ENCODE measurements at places on chromosomes 6 and 20.

DNA sequence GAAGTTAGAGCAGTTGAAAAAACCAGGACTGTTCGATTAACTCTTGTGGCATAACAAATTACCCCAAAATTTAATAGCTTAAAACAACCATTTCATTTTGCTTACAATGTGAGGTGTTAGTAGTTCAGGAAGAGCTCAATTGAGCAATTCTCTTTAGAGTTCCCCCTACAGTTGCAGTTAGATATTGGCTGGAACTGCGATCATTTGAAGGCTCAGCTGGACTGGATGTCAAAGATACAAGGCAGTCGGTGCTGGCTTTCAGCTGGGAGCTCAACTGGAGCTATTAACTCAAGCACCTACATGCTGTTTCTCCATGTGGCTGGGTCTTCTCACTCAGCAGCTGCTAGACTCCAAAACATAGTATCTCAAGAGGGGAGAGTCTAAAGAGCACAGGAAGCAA is 96.0 kb upstream of the LOC128125822 start:
- DNase-seq, result no peak

DNA sequence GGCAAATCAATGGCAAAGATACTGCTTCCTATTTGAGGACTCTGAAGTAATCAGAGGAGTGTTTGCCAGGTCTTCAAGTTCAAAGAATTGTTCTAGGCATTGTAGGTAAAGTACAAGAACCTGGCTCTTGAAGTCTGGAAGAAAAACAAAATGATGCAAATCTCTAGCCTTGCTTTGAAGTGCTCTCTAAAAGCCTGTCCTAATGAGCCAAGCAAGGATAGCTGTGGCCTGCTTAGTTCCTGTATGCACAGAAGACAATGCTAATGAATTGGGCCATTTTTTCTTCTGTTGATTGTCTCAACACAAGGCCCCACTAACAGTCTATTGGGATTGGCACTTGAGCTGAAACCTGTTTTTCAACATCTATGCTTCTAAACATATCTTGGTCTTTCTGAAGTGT is 165.0 kb upstream of the POU3F2 start:
- DNase-seq, result no peak

GRCh38 chr6:14466278-14466677 is 348.7 kb downstream of the CD83 start:
- DNase-seq, result no peak

GRCh38 chr6:5979650-5980420 is 26.9 kb downstream of the NRN1 start:
- DNase-seq, result no peak

DNA sequence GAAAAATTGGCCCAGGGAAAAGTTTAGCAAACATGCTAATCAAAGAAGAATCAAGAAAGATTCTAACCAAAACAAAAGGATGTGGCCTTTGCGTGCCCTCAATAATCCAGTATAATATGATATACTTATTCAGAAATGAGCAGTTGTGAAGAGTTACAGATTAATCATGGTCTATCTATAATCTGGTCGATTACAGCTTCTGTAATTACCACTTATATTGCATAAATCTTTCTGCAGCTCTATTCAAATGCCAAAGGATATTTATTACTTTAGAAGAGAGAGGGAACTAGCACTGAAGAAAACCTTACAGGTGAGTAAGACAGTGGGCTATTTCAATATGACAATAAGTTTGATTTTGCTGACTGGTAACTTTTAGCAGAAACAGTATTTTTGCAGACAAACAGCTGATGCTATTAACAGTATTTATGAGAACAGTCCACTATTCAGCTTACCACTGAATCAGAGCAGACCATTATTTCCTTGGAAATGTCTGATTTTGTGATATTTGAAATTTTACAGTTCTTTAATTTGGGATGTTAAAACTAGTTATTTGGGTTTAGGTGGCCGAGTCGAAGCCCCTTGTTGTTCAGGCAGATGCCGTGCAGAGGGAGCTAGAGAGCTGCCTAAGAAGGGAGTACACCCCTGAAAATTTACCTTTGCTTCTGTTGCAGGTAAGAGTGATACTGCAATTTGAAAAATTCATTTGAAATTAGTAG is 92.2 kb downstream of the CEP57L1 start:
- peak; percentile 63 for DNase-seq

DNA sequence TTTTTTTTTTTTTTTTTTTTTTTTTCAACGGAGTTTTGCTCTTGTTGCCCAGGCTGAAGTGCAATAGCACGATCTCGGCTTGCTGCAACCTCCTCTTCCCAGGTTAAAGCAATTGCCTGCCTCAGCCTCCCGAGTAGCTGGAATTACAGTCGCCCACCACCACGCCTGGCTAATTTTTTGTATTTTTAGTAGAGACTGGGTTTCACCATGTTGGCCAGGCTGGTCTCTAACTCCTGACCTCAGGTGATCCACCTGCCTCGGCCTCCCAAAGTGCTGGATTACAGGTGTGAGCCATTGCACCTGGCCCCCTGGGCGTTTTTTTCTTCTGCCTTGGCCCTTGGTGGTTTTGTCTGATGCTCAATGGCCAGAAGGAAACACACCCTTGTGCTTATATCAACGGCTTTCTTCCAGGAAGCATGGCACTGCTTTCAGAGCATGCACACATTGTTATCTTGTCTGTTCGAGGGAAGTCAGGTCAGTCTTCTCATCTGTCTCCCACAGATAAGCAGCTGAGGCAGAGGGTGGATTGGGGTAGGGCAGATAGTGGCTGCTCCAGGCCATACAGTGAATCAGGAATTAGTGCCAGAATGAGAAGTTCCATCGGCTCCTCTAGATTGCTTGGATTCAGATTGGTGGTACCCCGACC is 203.1 kb downstream of the TSHZ2 start:
- DNase-seq, result no peak

DNA sequence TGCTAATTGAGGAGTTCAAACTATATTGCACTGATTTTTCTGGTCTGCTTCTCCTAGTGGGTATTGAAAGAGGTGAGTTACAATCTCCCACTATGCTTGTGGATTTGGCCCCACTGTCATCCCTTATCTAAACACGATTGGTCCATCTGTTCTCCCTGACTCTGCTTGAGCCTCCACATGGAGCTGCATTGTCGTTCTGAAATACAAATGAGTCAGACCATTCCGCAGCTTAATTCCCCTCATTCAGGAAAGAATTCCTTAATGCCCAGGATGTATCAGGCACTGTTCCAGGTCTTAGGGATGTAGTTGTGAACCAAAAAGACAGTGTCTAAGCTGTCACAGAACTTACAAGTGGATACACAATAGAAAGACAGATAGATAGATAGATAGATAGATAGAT is 461.9 kb downstream of the QKI start:
- no peak for DNase-seq

GRCh38 chr6:124858564-124858963 is 103.7 kb upstream of the RNF217 start:
- no peak for DNase-seq

DNA sequence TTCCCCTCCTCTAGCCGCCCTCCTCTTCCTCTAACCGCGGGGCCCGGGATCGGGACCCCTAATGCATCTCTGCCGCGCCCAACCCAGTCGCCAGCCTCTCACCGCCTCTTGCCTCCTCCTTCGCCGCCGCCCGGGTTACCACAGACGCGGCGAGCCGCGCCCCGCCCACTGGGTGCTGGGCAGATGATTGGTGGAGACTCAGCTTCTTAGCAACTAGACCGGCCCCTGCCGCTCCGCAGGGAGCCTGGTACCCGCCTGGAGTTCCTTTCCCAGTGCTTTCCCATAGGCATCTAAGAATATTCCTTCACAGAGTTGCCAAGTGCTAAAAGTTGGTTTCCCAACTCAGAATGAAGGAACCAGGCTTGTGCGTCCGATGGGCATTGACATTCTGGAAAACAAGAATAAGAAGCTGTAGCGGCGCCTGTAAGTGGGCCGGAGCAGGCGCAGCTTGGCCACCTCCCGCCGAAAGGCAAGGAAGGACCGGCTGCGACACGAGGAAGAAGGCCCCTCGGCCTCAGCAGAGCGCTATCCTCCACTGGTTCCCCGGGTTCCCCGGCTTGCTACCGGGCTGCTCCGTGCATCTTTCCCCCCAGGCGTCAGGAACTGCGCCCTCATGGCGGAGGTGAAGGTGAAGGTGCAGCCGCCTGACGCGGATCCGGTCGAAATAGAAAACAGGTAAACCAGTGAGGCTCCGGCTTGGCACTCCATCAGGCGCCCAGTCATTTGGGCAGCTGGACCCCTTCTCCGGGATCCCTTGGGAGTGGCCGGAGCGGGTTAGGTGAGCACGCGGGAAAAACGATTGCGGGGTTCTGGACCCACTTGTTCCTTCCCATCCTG is at the start of the genes DZANK1 and POLR3F:
DZANK1 (minus strand) TSS at position 137 of the 837 bp plus-strand sequence. CDS start 1,672 bp downstream, outside the sequence.
POLR3F (plus strand) TSS at position 497 of the 837 bp plus-strand sequence; CDS start at position 614, 117 bp downstream.
- peak; percentile 97 for DNase-seq

DNA sequence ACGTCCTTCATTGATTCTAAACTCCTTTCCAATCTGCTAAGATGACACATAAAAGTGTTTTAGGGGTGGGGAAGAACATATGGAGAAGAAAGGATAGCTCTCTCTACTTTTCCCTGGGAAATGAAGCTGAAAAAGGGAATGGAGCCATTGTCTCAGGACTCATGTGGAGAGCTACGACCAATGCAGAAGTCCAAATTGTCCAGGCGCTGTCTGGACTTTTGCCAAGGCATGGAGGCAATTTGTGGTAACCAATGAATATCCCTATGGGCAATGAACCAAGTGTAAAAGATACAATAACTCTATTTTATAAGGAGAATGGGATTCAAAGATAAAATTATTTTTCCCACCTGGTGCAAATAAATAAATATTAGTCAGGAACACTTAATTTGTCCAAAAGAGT is 16.1 kb downstream of the FBXL4 start:
- no peak for DNase-seq

DNA sequence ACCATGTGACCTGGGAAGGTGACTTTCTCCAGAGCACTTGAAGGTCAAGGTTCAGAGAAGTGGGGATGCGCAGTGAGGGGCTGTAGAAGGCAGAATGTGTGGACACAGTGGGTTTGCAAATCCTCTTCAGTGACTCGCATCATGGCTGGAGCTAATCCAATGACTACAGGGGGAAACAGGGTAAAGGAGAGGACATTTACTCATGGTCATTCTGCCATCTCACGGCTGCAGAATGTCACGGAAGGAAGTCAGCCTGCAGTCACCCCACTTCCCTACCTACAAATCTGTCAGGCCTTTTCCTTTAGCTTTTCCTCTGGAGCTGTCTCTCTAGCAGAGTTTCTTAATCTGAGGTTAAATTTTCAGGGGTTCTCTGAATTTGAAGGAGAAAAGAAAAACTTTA is 337.6 kb downstream of the CDC5L start:
- DNase-seq, result no peak

DNA sequence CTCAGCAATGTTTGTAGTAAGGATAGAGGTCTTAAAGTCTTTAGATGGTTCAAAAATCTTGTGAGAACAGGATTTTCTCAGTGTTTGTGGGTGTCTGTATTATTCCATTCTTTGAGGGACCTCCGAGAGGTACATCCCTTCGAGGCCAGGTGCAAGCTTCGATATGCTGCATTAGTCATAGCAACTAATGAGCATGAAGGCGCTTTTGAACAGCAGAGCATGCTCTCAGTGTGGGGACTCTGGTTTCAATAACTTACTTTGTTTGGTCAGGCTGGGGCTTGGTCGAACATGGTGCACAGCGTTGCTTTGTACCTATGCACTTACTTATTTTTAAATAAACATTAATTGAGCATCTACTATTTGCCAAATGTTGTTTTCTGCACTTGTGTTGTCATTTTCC is 297.9 kb downstream of the CLIC5 start:
- DNase-seq, result no peak
